ENCODE measurements at places on chromosomes 4 and X. TPM values are rescaled to one million over a fixed set of nuclear protein-coding genes. Genes with fewer than 3 reads are reported as not detected.

GRCh38 chr4:23889391-23889790, 456 bp downstream of the PPARGC1A start:
- no peak for DNase-seq

GRCh38 chrX:153874366-153875125, 11.4 kb downstream of the L1CAM start:
- DNase-seq = no peak

GRCh38 chrX:23644744-23645143, 22.5 kb upstream of the PRDX4 start:
- no peak for DNase-seq

DNA sequence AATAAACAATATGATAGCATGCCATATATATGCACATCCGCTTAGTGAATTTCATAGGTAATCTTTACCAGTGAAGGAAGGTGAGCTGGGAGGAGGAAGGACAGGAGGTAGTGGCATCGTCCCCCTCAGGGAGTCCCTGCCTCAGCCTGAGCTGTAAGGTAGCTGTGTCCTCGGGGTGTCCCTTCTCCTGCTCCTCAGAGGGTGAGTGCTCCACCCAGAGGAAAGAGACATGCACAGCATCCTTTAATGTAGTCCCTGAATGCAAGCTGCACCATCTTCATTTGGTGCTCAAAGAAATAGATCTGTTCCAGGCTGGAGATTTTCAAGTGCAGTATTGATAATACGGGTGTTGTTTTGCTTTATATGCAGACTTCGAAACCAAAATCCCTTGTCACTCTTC, 330.4 kb upstream of the SFRP2 start:
- no peak for DNase-seq

- DNase-seq = no peak
Measured at GRCh38 chrX:19272452-19272851, 71.3 kb upstream of the PDHA1 start.

Gene TDO2
- not detected for total RNA-seq

DNA sequence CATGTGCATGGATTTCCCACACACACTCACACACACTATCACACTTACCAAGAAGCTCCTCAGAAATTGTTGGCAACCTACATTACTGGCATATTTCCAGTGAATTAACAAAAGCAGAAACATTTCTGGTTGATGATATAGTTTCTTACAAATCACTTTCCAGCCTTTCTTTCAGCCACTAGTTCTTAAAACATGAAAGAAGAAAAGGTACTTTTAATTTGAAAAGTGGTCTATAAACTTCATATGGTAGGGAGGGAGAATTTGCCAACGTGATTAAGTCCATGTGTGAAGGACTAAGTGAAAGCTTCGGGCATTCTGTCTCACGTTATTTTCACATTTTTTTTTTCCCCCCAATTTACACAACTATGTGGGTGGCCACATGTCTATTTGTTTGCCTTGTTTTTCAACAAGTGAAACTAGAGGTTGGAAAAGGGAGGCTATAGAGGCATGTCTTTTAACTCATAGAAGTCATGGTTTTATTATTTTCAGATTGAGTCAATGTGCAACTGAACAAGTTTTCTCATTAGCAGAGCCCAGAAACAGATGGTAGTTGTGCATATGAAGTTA, 832.1 kb upstream of the INTU start:
- DNase-seq = no peak

DNA sequence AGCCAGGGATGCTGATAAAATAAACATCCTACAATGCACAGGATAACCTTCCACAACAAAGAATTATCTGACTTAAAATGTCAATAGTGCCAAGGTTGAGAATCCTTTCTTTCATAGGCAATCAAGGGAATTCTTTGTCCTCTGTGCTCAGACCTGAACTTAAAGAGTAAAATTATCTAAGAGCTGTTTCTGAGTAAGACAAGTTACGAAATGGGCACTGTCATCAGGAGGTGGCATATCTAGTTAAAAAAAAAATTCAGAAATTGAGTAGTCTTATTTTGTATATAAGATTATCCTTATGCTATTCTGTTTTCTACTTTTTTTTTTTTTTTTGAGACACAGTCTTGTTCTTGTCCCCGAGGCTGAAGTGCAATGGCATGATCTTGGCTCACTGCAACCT, 3.3 kb upstream of the RAB33B start:
- DNase-seq = no peak

- no peak for DNase-seq
Measured at GRCh38 chr4:726838-727237, 21.2 kb downstream of the PCGF3 start.

GRCh38 chr4:141921293-141921692, 284.9 kb downstream of the IL15 start:
- DNase-seq = no peak

Gene DRP2
- total RNA-seq = 0.10 TPM

DNA sequence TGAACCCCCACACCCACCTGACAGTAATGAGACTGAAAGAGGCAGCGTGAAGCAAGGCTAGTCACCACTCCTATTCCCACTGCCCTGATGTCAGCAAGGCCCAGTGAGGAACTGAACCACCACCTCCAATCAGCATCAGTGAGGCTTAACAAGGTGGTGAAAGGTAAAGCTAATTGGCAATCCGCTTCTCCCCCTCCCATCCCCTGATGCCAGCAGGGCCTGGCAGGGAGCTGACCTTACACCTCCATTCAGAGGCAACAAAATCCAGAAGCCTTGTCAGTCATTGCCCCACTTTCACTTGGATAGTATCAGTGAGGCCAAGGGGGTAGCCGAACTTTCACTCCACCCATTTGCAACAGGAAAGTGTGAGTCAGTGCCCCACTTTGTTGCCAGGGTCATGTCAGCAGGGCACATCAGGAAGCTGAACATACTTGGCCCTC, 60.8 kb downstream of the AWAT2 start:
- no peak for DNase-seq

Gene NPY2R
- not detected for total RNA-seq

GRCh38 chrX:101986586-101986985, 54.8 kb upstream of the ZMAT1 start:
- DNase-seq = no peak

DNA sequence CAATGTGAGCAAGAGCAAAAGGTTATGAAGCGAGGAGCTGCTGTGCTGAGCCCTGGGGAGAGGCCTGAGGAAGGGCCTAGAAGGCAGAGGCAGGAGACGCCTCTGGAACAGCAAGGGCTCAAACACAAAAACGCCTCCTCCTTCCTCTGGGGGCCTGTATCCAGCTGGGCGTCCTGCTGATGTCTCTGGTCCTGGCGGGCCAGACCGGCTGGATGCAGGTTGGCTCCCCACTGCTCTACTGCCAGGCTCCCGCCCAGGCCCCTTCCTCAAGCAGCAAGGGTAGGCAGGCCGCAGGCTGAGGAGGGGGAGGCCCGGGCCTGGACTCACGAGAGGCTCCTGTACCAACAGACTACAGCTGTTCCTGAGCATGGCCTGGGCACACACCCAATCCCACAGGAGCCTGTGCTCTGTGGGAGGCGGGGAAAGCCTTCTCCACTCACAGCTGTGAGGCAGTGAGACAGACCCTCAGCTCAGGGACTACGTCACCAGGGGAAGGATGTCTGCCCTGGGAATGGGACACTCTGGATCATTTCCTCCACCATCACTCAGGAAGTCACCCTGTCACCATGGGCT, 2.3 kb downstream of the HAUS7 start:
- no peak for DNase-seq

Gene ADAM29
- not detected for total RNA-seq

GRCh38 chr4:96630839-96631238, 790.9 kb downstream of the PDHA2 start:
- DNase-seq = no peak

Gene OPN1MW3
- not detected for total RNA-seq

GRCh38 chrX:135556055-135556454, 35.6 kb downstream of the INTS6L start:
- DNase-seq = no peak

GRCh38 chr4:169899295-169899694, 126.9 kb downstream of the MFAP3L start:
- DNase-seq = no peak

Gene SSX3
- total RNA-seq = not detected

Gene SUPT20HL1
- total RNA-seq = not detected

DNA sequence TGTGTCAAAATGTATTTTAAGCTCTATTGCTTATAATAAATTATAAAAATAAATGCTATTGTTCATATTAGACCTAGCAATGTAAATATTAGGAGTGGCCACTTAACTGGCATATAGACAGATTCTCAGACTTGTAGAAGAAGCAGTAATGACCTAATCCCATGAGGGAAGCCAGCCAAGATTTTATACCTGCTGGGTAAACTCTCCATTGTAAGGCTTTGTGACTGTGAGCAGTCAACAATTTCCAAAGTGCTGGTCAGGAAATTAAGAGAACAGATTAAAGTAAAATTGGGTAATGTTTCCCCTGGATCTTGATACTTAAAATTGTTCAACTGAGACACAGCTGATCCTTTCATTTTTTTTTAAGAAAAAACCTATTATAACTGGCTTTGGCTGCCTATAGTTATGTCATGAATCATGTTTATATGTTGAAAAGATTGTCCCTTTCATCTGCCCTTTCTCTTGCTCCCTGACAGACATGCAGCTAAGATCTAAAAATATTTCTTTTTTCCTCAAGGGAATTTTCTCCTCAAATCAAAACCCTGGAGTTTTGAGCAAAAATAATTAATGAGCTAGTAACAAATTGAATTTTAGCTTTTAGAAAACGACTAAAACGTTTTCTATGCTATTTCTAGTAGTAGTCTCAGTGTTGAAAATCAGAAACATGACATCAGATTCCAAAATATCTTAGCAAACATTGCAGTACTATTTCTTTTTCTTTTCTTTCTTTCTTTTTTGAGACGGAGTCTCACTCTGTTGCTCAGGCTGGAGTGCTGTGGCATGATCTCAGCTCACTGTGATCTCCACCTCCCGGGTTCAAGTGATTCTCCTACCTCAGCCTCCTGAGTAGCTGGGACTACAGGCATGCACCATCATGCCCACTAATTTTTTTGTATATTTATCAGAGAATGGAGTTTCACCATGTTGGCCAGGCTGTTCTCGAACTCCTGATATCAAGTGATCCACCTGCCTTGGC, 77.9 kb downstream of the ADGRL3 start:
- DNase-seq = no peak

Data from T-cell (primary cell).